ENCODE measurements at places on chromosomes 12 and 14.
A peak's percentile ranks its signal among the peaks of the same experiment; 100 is the strongest.

DNA sequence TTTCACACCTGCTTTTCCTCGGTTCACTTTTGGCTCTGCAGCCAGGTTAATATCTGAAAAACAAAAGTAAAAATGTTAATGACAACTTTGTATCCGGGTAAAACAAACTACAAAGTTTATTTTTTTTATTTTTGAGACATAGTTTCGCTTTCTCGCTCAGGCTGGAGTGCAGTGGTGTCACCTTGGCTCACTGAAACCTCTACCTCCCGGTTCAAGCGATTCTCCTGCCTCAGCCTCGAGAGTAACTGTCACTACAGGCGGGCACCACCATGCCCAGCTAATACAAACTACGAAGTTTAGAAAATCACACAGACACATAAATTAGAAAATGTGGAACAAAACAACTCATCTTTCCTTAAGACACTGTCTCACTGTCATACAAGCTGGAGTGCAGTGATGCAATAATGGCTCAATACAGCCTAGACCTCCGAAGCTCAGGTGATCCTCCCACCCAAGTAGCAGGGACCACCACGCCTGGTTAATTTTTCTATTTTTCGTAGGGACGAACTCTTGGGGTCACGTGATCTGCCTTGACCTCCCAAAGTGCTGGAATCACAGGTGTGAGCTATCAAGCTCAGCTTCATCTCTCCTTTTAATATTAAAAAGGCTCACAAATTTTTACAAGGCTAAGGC lies 38.1 kb downstream of the HNRNPC start:
- DNase-seq, result no peak

DNA sequence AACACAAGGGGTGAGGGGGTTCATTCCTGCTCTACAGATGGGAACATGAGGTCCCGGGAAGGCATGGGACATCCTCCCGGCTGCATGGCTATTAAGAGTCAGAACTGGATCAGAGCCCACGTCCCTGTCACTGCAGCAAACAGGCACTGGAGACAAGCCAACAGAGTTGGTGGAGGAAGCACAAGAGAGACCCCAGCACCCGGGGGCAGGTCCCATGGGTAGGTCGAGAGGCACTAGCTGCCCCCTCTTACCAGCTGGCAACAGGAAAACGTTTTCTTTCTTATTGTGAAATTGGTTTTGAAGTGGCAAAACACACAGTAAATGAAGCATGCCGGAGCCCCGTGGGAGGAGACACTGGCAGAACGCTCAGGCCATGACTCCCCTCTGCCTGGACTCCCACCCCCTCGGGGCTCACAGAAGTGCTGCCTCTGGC lies 43.6 kb downstream of the SYNE3 start:
- DNase-seq, result peak; percentile 9

GRCh38 chr12:57759360-57759980 lies 4.6 kb downstream of the MARCHF9 start:
- DNase-seq, result no peak

GRCh38 chr12:21155522-21156351 lies 24.7 kb downstream of the SLCO1B1 start:
- DNase-seq, result no peak

GRCh38 chr12:49287876-49288275 lies 7.1 kb upstream of the PRPH start:
- DNase-seq, result no peak

All from left hindlimb (tissue), 1 donor.